Gastroesophageal sphincter (tissue), 4 donors: ENCODE measurements at places on chromosomes 16 and 17. TPM values are rescaled to one million over a fixed set of nuclear protein-coding genes. Genes with fewer than 3 reads are reported as not detected.

DNA sequence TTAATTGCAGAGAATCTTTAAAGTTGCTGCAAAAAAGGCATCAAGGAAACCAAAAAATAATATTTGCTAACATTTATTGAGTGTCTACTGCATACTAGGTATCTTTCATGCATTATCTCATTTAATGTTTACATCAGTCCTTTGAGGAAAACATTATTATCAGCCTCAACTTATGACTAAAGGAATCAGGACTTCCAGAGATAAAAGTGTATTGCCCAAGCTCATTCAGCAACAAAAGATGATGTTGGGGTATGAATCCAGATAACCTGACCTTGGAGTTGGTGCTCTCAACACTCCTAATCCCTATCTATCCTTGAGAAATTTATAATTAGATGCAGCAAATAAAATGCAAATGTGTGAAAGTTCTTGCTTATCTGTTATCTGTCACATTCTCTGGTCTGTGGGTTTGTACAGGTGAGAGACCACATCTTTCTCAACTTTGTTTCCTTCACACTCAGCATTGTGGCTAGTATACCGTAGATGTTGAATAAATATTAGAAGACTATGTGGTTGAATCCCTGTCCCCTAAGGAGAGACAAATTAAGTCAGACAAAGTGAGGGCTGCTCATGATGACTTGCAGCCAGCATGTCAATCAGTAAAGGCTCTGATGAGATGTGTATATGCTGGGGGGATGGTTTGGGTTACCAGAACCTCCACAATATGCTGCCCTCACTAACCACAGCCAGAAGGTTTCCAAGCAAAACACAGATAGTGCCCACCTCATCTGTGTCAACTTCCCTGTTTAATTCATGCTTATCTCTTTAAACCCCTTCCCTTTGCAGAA is 82.6 kb downstream of the NOG start:
- no peak for ATAC-seq

The BCO1 gene
- total RNA-seq = 0.12 TPM

The ITGAD gene
- total RNA-seq = not detected

GRCh38 chr16:83913245-83913633 is 14.3 kb downstream of the MLYCD start:
- peak; percentile 94 for ATAC-seq

GRCh38 chr17:79852748-79853147 is 13.5 kb upstream of the CBX4 start:
- ATAC-seq = no peak

GRCh38 chr16:65876056-65876408 is 490.5 kb upstream of the CDH5 start:
- ATAC-seq = no peak

The ACSM5 gene
- total RNA-seq = 5.4 TPM

GRCh38 chr17:43767713-43768059 is 9.1 kb upstream of the SOST start:
- ATAC-seq = no peak

DNA sequence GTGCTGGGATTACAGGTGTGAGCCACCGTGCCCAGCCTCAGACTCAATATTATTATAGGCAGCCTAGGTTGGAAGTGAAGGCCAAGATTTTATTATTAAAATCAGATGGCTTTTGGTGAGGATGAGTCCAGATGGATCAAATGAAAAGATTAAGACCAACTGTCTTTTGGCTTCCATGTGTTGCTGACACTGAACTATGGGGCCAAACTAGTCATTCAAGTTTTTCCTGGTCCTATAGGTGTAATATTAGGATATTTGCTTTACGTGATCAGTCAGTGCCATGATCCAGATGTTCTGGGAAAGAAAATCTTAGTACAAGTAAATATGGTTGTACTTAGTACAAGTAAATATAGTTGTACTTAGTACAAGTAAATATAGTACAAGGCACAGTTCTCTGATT is 140.6 kb downstream of the MAP2K6 start:
- no peak for ATAC-seq

DNA sequence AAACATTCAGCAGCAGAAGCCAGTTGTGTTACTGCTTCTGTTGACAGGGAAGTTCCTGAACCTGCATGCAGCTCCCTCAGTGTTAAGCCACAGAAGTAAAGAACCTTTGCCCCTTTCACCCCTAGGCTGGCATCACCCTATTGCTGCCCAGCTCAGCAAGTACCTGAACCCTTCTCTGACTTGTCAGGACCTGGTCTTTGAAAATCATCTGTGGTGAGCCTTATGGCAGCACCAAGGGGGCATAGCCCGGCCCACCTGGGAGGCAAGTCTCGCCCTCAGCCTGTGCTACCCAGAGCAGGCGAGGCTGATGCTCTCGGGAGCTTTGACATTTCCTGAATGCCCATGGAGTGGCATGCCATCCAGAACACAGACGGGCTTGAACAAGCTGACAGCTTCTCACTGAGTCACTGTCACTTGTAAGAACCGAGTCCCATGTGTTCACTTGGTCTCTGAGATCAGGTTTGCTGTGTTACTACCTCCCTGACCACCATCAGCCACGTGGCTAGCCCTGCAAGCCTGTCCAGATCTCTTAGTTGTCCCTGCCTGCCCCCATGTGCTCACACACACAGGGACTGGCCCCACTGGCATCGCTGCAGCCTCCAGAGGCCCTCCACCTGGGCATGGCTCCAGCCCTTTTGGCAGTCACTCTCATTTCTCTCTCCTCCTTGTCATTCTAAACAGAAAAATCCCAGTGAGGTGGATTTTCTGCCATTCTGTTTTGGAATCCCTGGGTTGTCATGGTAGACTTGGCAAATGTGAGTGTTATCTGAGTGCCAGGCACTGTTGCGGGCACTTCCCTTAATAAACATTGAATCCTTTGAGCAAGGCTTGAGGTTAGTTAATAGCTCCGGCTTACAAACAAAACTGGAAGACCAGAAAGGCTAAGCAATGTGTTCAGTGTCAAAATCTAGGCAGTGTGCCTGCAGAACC is 2.9 kb upstream of the CARMIL2 start:
- peak; percentile 74 for ATAC-seq

- ATAC-seq = no peak
Observed at GRCh38 chr17:76635039-76635438, 8.5 kb downstream of the ST6GALNAC1 start.

- ATAC-seq = no peak
Observed at GRCh38 chr17:80858301-80859001, 133.2 kb upstream of the CHMP6 start.

The ABCC11 gene
- not detected for total RNA-seq

The CTF1 gene
- 6.9 TPM for total RNA-seq

DNA sequence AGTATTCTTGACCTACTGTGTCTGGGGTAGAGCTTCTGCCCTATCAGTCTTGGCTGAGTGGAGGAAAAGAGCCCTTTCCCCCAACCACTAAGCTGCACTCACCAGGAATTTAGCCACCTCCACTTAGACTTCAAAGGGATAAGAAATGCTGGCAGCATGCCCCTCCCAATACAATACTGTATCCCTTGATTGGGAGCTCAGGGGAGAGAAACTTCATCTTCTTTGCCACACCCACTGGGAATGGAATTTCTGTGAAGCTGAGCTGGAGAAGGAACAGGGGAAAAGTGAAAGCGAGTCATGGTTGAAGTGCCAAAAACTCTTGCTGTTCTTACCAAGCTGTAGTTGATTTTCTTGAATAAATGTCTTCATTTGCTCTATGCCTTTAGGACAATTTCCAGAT is 68.8 kb downstream of the CEP112 start:
- no peak for ATAC-seq

DNA sequence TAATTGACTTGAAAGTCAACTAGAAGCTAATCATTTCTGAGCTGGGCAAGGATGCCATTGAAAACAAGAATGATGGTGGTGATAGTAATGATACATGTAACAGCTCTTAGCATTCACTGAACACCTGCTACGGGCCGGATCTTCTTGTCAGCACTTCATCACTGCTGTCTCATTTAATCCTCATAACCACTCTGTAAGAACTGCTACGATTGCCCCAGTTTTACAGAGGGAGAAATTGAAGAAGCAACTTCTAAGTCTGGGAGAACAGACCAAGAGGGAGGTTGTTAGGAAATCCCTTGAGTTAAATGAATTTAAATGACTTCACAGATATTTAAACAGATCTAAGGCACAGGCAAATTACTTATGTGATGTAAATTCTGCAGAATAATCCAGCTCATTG is 7.0 kb upstream of the GAN start:
- ATAC-seq = no peak

The CD300A gene
- total RNA-seq = 2.7 TPM

The TCAP gene
- total RNA-seq = 1.3 TPM

GRCh38 chr17:50589095-50589705 is 28.7 kb downstream of the CACNA1G start:
- no peak for ATAC-seq

The MYO15A gene
- 0.59 TPM for total RNA-seq

The KRTAP9-4 gene
- not detected for total RNA-seq

- ATAC-seq = no peak
Observed at GRCh38 chr16:89499767-89500166, 8.4 kb upstream of the SPG7 start.

The COL1A1 gene
- 66.8 TPM for total RNA-seq

DNA sequence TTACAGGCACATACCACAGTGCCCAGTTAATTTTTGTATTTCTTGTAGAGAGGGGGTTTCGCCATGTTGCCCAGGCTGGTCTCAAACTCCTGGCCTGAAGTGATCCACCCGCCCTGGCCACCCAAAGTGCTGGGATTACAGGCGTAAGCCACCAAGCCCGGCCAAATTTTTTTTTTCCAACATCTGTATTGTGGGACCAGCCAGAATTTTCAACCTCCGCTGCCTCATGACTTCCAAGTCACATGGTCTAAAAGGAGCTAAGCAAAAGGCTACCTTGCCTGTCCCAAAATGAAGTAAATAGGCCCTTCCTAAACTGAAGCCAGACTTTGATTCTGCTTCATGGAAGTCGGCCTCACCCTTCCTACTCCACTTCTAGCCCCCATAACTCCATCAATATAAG is 4.2 kb upstream of the SPAG7 start:
- ATAC-seq = no peak

GRCh38 chr16:14496047-14496770 is 133.9 kb downstream of the PARN start:
- no peak for ATAC-seq
